HCT116 (cell line): ENCODE measurements at places on chromosomes 13 and 19.

DNA sequence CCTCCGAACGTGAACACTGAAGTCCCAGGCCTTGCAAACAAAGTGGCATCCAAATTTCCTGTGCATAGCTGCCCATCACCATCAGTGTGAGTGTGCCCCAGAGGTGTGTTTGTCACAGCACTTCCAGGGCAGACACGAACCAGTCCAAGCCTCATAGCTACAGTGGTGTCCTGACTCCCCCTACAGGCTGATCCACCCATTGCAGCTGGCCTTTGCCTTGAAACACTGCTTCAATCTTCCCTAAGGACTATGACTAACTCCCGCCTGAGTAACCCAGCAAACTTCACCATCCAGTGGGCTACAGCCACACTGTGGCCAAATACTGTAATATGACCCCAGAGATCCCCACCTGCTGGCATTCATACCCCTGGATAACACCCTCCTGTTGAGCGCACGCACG lies 3.9 kb downstream of the ZNF266 start:
- no peak for DNase-seq

GRCh38 chr13:77815330-77815729 lies 103.3 kb downstream of the EDNRB start:
- no peak for DNase-seq

DNA sequence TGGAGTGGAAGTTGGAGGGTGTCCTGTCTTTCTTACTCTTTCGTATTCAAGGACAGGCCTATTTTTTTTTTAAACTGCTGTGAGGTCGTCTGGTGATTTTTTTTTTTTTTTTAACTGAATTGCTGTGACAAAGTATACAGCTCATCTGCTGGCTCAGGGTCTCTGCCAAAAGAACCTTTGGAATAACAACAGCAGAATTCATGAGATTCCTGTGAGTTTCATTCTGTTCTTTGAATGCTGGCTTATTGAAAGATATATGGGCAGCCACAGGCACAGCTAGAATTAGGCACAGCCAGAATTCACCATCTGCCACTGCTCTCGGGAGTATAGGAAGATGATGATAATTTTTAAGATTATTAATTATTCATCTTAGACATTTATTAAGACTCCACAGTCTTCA lies 21.4 kb upstream of the FRY start:
- no peak for DNase-seq

GRCh38 chr13:41294914-41295313 lies 16.2 kb upstream of the NAA16 start:
- DNase-seq = no peak

- DNase-seq = no peak
Measured at GRCh38 chr19:55647732-55648584, at the start of gene CCDC106. Gene CCDC106, plus strand, starts transcription at chr19:55648212. Its CDS starts 835 bp downstream, at chr19:55649047.

DNA sequence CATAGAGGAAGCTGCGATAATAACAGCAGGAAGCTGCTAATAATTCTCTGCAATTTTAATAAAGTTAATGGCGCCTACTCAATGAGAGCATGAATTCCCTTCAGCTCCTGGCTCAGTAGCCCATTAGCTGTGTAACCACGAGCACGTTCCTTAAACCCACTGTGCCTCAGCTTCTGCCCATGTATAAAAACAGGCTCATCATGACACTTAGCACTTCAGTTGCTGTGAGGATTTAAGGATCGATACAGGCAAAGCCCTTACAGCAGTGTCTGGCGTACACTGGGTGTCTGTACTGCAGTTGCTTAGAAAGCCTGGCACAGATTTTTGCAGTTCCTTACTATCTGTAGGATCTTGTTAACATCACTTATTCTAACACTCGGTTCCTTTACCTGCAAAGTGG lies 673.4 kb upstream of the ARGLU1 start:
- no peak for DNase-seq
